ENCODE measurements at places on chromosomes 2 and 18.

GRCh38 chr2:142536492-142536891 lies 341.0 kb upstream of the KYNU start:
- DNase-seq = no peak

GRCh38 chr2:140662504-140662903 lies 1468.3 kb downstream of the LRP1B start:
- no peak for DNase-seq

DNA sequence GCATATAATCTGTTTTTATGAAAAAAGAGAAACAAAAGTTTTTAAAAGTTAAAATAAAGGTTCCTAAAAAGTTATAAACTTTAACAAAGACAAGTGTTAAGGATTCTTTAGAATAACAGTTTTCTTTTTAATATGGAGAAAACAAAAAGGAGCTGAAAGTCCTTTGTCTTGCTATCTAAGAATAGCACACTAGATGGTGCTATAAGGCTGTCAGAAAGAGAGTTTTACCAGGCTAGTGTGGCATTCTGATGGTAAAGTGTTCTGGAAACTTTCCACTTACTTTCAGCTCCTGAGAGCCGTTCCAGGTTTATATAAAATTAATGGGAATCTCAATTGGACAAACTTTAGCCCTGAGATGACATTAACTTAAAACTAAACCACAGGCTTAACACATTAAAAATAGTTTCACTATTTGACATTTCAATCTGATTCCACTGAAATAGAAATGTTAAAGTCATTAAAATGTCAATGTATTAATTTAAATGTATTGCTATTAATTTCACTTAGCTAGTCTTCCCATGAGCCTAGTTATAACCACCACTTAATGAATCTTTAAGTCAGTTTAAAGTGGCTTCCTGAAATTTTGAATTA lies 3.7 kb downstream of the FBXO48 start:
- DNase-seq = no peak

GRCh38 chr2:147441182-147441581 lies 403.6 kb upstream of the ACVR2A start:
- no peak for DNase-seq

DNA sequence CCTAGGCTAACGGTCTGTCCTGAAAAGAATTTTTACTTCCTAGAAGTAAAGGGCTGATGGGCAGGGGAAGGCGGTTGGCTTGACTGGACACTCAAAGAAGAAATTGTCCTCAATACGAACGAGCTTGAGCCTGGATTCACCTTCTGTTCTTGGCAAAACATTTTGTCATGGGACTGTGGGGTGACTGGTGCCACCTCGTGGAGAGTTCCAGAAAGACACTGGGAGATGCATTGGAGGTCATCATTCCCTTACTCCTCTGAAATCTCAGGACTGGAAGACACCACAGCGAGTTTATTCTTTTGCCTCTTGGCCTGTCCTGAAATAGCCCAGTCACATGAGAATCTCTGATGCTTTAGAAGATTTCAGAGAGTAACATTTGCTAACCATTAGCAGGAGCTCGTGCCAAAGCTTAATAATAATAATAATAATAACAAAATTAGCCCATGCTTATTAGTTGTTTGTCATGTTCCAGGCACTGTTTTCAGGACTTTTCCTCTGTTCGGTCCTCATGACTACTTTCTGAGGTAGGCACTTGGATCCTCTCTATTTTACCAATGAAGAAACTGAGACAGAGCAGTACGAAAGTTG lies 44.5 kb downstream of the TMEM182 start:
- DNase-seq = peak; percentile 2

DNA sequence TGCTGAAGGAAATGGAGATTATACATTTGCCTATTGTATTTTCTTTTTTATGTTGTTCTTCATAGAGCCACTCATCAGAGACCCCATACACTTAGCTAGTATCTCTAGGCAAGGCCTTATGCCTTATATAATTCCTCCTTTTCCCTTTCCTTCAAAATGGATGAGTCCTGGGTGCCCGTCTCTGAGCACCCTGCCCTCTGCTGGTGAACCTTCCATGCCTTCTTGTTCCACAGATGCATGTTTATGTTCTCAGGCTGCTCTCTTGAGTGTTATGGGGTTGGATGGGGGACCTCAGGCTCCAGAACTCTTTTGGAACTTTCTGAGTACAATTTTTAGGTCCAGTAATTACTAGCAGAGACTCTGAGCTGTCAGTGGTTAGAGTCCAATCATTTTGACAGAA lies 368.6 kb upstream of the SPRED2 start:
- no peak for DNase-seq

GRCh38 chr2:112834396-112835037 lies 2.1 kb downstream of the IL1B start:
- DNase-seq = no peak

DNA sequence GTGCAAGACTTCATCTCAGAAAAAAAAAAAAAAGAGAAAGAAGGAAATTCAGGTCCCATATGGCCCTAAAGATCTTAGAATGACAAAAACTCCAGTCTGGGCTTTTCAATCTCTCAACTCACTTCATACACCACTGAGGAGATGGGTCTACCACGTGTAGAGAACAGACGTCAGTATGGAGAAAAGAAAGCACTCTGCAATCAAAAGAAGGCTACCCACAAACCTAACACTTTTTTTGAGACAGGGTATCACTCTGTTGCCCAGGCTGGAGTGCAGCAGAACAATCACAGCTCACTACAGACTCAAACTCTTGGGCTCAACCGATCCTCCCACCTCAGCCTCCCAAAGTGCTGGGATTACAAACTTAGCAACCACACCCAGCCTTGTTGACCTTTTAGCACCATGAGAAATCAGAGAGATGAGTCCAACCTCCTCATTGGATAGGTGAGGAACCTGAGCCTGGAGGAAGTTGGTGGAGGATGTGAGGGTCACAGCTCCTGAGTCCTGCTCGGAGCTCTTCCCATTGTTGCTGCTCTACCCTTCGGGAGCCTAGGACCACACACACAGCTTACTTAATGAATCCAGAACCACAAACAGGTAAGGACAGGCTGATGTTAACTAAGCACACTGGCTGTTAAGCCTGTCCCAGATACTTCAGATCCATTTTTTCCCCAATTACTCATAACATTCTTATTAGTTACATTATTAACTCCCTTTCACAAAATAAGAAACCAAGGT lies 23.7 kb downstream of the TBC1D8 start:
- no peak for DNase-seq

DNA sequence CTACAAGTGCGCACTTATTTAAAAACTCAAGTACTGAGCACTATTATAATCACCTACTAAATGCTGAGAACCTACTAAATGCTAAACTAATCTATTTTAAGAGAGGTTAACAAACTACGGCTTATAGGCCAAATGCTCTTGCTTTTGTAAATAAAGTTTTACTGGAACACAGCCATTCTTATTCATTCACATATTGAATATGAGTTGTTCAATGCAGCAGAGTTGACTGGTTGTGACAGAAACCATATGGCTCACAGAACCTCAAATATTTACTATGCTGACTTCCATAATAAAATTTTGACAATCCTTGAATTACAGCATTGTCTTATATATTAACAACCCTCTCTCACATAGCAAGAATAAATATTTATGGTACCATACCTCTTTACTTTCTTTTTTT lies 103.2 kb downstream of the ZNF521 start:
- no peak for DNase-seq

DNA sequence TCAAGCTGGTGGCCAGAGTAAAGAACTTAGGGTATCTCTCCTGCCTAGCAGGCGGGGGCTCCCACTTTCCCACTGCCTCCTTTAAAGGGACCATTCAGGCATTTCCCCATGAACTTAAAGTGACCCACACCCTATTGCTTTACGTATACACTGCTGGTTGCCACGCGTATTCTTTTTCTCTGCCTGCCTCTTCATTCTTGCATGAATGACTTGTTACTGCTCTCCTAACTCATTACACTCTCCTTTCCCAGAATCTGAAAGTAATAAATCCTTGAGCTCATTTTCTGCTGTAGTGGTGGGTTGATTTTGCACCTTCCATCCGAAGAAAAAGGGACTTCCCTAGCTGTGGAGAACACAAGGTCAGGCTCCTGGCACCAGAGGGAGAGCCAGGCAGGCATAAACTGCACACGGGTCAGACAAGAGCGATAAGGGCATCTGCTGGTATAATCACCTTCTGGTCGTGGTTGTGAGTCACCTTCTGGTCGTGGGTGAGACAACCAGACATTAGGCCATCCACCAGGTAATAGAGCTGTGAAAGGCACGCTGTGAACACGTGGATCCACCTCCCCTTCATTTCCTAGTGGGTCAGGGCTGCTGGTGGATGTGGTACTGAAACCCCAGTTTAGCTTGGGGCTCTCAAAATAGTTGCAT lies 950.3 kb downstream of the SOCS6 start:
- DNase-seq = no peak

DNA sequence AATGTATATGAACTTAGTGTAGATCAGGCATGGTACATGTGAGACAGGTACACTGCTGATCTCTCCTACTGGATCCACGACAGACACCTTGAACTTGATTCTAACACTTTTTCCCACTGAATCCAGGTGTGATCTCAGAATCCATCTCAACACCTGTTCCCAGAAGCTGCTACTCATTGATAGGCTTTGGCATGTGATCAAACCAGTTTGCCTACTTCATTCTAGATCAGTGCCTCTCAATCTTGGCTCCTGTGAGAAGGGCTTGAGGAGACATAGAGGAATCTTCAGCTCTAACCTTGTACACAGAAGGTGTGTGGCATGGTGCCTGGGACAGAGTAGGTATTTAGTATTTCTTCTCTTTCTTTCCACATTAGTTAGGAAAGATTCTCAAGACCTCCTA lies 212.3 kb upstream of the ATP5MC3 start:
- DNase-seq = no peak

All from stimulated activated CD8-positive, alpha-beta memory T cell treated with anti-CD3 and anti-CD28 coated beads, Interleukin-12 subunit alpha, Interleukin-12 subunit beta, amount 100 ng/mL, for 4 hours (primary cell).